ENCODE measurements at places on chromosomes 7 and 10.

DNA sequence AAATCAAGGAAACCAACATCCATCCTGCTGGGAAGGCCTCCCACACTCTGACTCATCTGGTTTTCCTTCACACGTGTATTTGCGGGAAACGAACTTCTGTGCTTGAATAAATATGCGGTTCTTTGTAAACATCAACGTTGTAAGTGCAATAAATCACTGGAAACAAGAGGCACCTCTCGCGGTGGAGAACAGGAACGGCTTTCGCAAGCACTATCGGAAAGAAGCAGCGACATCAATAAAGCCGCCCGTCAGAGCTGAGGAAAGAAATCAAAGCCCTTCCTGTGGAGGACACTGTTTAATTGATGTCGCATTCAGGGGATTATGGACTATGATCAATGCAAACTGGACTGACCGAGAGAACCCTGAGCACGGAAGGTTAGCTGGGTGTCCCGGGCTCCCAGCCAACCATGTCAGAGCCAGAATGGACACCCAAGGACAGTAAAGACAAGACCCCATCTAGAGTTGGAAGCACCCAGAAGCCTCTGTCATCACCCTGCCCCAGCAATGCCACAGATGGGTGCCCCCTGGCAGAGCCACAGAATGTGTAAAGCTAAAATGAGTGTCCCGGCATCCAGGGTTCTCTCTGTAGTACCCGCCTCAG, 37.6 kb downstream of the OAT start:
- H3K4me3 ChIP-seq = no peak overlapping the region
- peaks cover 7% of the 10 kb centered on the region for H3K4me1 ChIP-seq
- no peak overlapping the region for H3K27ac ChIP-seq
- no peaks in the 10 kb centered on the region for H3K27me3 ChIP-seq

GRCh38 chr7:156684251-156684650, 43.7 kb downstream of the RNF32 start:
- H3K36me3 ChIP-seq = peaks cover 17% of the 10 kb centered on the region
- H3K4me1 ChIP-seq = no peaks in the 10 kb centered on the region
- H3K27me3 ChIP-seq = no peaks in the 10 kb centered on the region
- H3K4me3 ChIP-seq = no peak overlapping the region

DNA sequence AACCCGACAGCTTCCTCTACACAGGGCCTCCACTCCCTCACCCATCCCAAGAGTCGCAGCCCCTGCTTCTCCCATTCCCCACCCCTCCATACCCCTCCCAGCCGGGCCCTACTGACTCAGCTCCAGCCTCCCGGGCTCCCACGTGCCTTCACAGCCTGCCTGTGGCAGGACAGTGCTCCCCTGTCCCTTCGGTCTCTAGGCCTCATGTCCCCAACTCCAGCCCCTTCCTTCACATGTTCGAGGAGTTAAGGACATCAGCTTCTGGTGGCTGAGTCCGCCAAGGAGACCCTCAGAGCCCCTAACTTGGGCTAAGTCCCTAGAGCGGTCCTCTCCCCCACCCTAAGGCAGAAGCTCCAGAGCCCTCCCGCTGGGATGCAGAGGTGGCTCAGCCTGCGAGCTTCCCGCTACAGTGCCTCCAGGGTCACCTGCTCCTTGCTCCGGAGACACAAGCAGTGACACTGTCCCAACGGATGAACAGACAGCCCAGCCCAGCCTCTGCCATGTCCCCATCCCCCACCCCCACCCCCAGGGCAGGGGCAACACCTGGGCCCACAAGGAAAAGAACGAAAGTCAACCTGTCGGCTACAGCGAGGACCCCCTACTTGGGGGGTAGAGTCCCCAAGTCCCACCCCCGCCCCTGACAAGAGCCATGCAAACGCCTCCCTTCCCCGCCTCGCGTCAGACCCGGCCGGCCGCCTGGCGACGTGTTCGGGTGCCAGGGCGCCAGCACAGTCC, 716 bp downstream of the SMARCD3 start:
- H3K4me1 ChIP-seq = no peaks in the 10 kb centered on the region
- peaks cover 9% of the 10 kb centered on the region for H3K27me3 ChIP-seq
- H3K4me3 ChIP-seq = peak overlapping the region; percentile 36
- DNase-seq = no peak
- H3K27ac ChIP-seq = no peak overlapping the region

DNA sequence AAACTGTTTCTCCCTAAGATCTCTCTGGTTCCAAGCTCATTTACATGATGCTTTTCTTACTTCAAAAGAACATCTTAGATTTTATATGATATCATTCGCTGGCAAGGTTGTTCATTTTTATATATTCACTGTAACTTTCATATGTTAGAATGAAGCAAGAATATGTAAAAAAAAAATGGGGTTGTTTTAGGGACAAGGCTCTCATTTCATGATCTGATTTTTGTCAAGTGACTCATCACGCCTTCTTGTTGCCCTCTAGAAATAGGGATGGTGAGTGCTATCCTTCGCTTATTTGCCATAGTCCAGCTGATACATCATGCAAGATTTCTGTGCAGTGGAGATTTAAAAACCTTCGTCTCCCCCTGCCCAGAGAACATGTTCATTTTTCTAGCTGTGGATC, 14.0 kb upstream of the CELF2 start:
- H3K27ac ChIP-seq = no peak overlapping the region
- no peaks in the 10 kb centered on the region for H3K27me3 ChIP-seq
- H3K4me1 ChIP-seq = no peaks in the 10 kb centered on the region
- H3K36me3 ChIP-seq = no peaks in the 10 kb centered on the region
- DNase-seq = no peak

GRCh38 chr7:4973728-4974198, 14.8 kb upstream of the MMD2 start:
- peak overlapping the region; percentile 65 for H3K4me3 ChIP-seq
- peak overlapping the region; percentile 51 for H3K27ac ChIP-seq
- peak; percentile 86 for DNase-seq

DNA sequence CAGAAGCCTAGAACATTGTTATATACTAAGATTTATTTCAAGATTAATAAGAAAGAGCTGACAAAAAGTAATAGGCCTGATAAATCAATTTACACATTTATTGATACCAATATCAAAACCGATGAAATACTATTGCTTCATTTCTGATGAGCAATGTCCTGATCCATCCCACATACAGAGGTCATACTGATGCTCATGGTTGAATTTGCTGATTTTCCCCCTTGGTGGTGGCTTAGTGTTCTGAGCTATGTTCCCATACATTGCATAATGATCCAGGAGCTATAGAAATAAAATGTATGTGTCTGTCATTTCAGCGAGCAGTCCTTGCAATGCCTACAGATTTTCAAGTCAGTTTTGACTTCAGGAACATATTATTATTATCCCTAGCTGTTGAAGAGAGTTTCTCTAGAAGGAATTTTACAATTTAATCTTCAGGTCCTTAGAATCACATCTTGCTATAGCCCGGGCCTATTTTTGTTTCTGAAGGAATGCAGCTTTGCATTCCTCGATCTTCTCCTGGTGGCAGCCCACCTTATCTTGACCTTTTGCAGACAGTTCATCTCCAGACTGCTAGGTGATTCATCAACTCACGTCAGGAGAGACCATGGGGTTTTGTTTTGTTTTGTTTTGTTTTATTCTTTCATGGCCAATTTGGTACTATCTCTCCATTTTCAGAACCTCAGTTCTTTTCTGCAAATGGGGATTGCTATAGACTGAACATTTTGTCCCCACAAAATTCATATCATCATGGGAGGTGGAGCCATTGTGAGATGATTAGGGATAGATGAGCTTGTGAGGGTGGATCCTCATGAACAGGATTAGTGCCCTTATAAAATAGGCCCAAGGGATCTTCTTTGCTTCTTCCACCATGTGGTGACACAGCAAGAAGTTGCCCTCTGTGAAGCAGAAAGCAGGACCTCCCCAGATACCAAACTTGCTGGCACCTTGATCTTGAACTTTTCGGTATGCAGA, 465.6 kb upstream of the IGFBP3 start:
- H3K4me3 ChIP-seq = no peak overlapping the region
- no peaks in the 10 kb centered on the region for H3K36me3 ChIP-seq
- peaks cover 21% of the 10 kb centered on the region for H3K4me1 ChIP-seq
- DNase-seq = no peak

GRCh38 chr7:77975672-77976480, 177.3 kb downstream of the PHTF2 start:
- H3K27ac ChIP-seq = no peak overlapping the region
- H3K4me1 ChIP-seq = no peaks in the 10 kb centered on the region
- no peaks in the 10 kb centered on the region for H3K27me3 ChIP-seq
- DNase-seq = no peak

GRCh38 chr7:135712796-135713195, 15.2 kb downstream of the SLC13A4 start:
- H3K4me1 ChIP-seq = peaks cover 28% of the 10 kb centered on the region
- no peak overlapping the region for H3K27ac ChIP-seq
- no peak overlapping the region for H3K4me3 ChIP-seq

DNA sequence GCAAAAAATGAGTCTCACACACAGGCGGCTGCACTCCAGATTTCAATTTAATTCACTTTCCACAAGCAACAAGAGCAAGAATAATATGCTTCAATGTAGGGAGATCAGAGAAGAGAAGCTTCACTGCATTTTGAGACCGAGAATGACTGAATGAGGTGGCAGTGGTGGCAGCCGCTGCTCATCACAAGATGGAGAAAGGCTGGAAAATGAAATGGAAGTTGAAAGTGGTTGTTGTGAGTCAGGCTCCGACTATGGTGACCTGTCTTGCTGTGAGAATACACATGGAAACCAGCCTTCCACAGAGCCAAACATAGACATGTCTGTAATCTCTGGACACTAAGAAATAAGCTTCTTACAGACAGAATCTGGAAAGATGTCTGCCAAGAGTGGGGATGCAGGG, 499.6 kb upstream of the LRRN3 start:
- H3K27ac ChIP-seq = no peak overlapping the region
- no peak for DNase-seq
- no peaks in the 10 kb centered on the region for H3K4me1 ChIP-seq

- H3K27ac ChIP-seq = no peak overlapping the region
- H3K36me3 ChIP-seq = no peaks in the 10 kb centered on the region
- peaks cover 27% of the 10 kb centered on the region for H3K4me1 ChIP-seq
- no peaks in the 10 kb centered on the region for H3K27me3 ChIP-seq
- no peak for DNase-seq
Measured at GRCh38 chr7:155227788-155228458, 69.8 kb upstream of the INSIG1 start.

GRCh38 chr10:89346405-89347254, 18.8 kb downstream of the IFIT3 start:
- H3K36me3 ChIP-seq = no peaks in the 10 kb centered on the region
- peaks cover 28% of the 10 kb centered on the region for H3K4me1 ChIP-seq
- peak overlapping the region; percentile 33 for H3K27ac ChIP-seq
- no peak for DNase-seq

- H3K27ac ChIP-seq = no peak overlapping the region
- no peak overlapping the region for H3K4me3 ChIP-seq
- H3K27me3 ChIP-seq = no peaks in the 10 kb centered on the region
- no peaks in the 10 kb centered on the region for H3K36me3 ChIP-seq
- no peak for DNase-seq
Measured at GRCh38 chr7:39365751-39366295, 200.4 kb upstream of the YAE1 start.

GRCh38 chr10:120827251-120827875, 23.8 kb upstream of the WDR11 start:
- no peak overlapping the region for H3K4me3 ChIP-seq
- no peak overlapping the region for H3K27ac ChIP-seq
- H3K27me3 ChIP-seq = no peaks in the 10 kb centered on the region
- no peaks in the 10 kb centered on the region for H3K4me1 ChIP-seq

DNA sequence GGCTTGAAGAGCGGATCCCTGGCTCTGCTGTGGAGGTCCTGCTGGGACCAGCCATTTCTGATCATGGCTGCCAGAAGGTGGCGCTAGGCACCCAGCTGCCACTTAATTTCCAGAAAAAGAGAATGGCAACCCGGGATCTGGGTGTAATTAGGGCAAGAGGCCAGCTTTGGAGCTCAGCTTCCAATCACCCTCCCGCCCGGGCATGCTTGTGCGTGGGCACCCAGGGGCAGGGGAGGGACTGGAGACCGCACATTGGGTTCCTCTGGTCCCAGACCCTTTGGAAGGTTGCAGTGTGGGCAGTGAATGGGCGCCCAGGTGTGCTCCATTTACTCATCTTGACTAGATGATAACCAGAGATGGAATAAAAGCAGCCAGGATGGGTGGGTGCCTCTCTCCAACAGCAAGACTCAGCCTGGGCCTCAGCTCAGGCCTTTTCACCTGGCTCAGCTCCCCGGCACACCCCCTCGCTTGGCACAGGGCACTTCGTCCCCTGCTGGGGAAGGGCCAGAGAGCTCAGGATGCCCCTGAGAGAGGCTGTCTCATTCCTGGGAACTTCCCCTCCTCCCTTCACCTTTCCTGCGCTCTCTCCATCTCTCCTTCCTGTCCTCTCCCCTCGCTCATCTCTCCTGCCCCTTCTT, 14.7 kb downstream of the FAM241B start:
- no peak overlapping the region for H3K27ac ChIP-seq
- peaks cover 4% of the 10 kb centered on the region for H3K4me1 ChIP-seq
- no peaks in the 10 kb centered on the region for H3K36me3 ChIP-seq
- DNase-seq = peak; percentile 19

DNA sequence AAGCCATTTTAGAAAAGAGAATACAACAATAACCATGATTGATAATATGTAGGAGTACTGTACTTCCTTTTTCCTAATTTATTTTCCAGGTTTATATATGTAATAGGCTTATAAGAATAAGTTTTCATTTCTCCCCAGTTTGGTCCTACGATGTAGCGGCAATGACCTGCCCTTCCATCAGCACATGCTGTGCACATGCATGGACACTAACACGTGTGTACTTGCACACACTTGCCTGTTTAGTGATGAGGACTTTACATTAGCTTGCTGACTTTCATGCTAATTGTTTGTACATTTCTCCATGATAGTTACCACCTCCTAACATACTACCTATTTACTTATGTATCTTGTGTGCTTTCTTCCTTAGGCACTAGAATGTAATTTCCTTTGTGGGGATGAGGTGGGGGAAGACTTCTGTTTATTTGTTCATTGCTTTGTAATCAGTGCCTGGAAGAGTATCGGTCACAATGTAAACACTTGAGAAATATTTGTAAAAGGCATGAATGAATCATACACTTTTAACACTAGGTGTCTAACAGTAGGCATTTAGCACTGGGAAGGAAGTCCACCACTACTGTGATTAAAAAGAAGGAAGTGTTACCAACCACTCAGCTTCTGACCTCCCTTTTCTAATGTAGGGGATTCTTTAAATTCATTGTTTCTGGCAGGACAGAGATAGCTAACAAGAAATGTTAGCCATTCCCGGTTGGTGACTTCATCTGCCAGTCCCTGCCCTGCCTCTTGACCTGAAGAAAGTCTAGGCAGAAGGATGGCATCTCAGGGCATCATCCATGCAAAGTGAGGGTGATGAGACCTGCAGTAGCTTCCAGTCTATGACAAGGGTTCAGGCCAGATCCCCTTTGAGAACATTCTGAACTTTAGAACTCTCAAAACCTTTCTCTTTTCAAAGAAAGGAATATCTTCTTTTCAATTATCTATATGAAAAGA, 120.2 kb upstream of the RAB18 start:
- no peak for DNase-seq
- H3K27me3 ChIP-seq = no peaks in the 10 kb centered on the region
- peak overlapping the region; percentile 50 for H3K27ac ChIP-seq
- peaks cover 9% of the 10 kb centered on the region for H3K4me1 ChIP-seq
- no peaks in the 10 kb centered on the region for H3K36me3 ChIP-seq
- H3K4me3 ChIP-seq = no peak overlapping the region

All from RWPE2 (cell line).